GM12892 (cell line): ENCODE measurements at places on chromosomes 3 and 15.

DNA sequence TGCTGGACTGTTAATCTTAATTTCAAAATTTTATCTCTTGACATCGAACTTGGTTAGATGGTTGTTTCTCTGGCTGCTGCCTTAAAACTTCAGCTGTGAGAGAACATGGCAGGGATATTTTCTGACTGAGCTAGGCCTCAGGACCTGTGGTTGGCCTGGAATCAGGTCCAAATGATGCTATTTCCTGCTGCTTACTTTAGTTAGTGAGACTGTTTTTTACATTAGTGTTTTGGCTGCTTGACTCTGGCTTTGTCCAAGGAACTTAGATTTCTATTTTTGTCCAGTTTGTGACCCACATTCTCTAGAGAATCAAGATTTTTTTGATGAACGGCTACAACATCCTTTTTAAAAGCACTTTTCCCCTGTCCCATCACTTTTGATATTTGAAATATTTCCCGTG, 497.9 kb upstream of the SGO1 start:
- DNase-seq = no peak

DNA sequence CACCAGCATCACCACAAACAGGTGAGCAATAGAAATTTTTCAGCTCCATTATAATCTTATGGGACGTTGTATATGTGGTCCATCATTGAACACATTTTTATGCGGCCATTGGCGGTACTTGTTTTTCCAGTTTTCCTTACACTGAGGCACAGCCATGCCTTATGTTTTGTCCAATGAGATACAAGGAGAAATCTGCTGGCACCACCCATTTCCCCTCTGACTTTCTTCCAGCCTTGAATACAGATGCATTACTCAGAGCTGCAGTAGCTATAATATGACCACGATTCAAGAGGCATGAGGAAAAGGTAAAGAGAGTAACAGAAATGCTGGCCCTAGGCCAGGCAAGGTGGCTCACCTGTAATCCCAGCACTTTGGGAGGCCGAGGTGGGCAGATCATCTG, 9.0 kb upstream of the PIK3R4 start:
- no peak for DNase-seq

- no peak for DNase-seq
Observed at GRCh38 chr15:95825671-95826411, 504.7 kb upstream of the NR2F2 start.

- DNase-seq = no peak
Observed at GRCh38 chr3:141280086-141280485, 48.5 kb downstream of the PXYLP1 start.

DNA sequence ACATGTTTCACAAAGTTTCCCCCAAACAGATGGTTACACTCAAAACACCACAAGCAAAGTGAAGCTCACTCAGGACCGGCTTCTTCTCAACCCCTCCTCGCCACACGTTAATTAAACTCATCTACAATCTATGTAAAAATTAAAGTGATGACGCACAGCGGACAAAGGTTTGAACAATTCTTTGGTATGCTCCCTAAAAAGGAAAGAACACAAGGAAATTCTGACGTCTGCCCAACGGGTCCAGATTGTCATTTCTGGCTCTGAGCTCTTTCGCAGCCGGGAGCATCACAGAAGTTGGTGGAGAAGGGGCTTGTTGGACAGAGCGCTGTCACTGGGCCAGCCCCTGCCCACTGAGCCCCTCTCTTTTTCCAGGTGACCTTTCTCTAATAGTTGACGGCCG, 173.7 kb upstream of the CHRNA7 start:
- DNase-seq = no peak

DNA sequence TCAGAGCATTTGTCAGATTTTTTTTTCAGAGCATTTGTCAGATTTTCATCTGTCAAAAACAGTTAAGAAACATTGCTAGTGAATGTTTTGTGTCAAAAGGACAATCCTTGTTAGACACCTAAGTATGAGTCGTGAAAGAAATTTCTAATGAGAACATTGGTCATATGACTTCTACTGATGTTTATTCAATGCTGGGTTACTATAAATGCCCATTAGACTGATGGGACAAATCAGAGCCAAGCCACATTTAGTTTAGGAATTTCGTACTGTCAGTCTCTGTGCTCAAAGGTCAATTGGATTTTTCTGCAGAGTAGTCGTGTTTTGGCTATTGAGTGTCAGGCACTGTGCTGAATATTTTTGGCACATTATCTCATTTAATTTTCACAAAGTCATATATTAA, 31.6 kb downstream of the TSC22D2 start:
- no peak for DNase-seq
